ENCODE measurements at places on chromosomes 6 and 20.

- no peak for DNase-seq
These were observed 416.9 kb downstream of the FRK start for GRCh38 chr6:115643762-115644161.

DNA sequence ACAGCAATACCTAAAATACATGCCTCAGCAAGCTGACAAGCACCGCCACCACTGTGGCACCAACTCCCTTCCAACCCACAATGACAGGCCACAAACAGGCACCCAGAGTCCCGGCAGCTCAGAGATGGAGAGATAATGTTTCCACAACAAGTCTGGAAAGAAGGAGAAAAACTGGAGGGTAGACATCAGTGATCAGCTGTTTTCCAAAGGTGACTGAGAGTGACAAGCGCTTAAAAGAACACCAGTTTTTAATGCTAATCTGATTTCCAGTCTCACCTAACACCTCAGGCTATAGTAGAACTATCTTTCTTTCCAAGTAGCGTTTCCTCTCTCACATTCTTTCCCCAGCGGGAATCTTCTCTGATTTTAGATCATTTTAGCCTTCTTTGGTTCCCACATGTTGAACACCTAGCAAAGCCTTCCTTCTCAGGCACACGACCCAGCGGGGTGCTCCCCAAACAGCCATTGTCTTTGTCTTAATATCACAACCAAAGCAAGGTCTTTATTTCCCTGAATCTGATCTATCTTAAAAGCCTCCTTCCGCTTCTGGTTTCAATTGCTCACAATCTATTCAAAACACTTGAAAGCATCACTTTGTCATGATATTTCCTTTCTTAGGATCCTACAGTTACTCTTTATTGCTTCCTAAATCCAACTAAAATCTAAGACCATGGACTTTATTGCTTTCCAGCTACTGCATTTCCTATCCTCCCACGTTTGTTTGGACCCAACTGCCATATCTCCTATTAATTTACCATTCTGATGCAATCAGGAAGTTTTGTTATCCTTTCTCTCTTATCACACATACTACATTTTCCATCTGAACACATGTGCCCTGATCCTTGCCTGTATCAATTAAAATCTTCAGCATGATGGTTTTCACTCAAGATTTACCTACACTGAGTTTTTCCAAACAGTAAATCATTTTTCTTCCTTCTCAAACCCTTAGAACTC, 282.7 kb downstream of the ADGB start:
- no peak for DNase-seq

DNA sequence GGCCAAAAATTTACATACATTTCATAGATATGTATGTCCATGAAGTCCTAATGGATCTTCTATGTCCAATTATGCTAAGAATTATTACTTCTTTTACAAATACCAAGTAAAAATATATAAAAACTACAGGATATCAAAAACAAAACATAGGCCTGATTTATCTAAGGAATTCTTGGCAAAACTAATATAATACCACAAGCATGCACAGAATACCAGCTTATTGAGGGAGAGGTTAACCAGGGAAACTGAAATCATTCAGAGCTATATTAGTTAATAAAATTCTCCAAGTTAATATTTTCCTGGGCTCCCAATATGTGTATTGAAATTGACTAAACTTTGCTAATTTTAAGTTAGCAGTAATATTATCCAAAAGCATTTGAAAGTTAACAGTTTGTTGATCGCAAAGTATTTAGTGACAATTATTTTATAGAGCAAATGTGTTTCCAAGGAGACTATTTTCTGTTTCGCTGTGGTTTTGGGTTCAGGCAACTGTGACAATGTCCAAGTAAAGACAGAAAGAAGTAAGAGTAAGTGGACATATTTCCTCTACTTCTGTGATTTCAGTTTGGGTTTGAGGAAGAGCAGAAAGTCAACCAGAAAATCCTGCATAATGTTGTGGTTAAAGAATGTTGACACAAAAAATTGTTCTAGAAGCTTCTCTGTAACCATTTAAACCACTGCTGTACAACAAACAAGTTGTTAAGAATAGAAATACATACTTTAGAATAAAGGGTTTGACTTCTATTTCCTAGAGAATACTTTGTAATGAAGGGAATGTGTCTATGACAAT, 167.4 kb downstream of the COL21A1 start:
- DNase-seq, result no peak

- no peak for DNase-seq
These were observed 17.7 kb downstream of the MYLIP start for GRCh38 chr6:16146527-16146955.

- DNase-seq, result no peak
These were observed 21.2 kb upstream of the FRMD1 start for GRCh38 chr6:168100011-168100802.

- DNase-seq, result no peak
These were observed 102.8 kb downstream of the NRSN1 start for GRCh38 chr6:24228681-24229255.

DNA sequence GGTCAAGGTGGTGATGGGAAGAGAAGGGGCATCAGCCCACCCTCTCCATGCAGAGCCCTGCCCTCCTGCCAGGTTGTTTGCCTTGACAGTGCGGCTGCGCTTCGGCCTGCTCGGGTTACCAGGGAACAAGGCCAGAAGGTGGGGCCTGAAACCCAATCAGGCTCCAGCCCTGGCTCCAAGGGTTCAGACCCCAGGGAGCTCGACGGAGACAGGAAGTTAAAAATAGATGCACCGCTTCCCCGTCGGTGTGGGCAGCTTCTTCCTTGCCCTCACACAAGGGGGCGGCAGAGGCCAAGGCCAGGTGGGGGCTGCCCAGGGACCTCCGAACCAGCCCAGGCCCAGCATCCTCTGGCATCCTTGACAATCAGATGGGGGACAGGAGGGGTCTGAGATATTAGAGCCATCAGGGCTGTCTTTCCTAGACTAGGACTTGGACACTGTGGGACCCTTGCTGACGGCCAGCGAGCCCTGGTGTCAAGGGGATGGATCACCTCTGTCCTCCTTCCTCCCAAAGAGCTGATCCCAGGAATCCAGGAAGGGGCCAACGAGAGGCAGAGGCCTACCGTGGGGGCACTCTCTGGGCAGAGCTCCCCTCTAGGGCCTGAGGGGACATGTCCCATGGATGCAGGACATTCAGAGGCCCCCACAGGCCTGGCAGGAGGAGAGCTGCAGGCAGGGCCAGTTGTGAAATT, 65.2 kb downstream of the RIPOR3 start:
- no peak for DNase-seq

GRCh38 chr6:69593706-69594105, 203.1 kb downstream of the LMBRD1 start:
- no peak for DNase-seq

GRCh38 chr20:13749811-13750210, 34.9 kb downstream of the ESF1 start:
- no peak for DNase-seq

DNA sequence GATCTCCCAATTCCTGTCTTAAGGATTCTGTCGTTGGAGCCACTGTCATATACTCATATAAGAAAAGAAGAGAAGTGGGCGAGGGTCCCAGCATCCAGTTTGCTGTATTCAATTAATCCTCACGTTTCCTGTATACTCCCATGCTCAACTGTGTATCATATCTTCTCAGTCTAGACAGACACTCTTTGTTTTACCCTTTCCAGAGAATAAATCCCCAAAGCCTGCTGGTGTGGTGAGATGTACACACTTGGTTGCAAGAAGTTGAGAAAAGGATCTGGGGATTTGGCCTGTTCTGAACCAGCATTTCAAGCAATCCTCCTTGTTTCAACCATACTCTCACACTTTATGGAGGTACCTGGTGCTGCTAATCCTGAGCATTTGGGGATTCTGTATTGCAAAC, 3.1 kb downstream of the TPMT start:
- no peak for DNase-seq

- no peak for DNase-seq
These were observed 64.5 kb downstream of the TRMT6 start for GRCh38 chr20:5885866-5886265.

- DNase-seq, result no peak
These were observed 643.8 kb upstream of the AGPAT4 start for GRCh38 chr6:161917645-161918044.

DNA sequence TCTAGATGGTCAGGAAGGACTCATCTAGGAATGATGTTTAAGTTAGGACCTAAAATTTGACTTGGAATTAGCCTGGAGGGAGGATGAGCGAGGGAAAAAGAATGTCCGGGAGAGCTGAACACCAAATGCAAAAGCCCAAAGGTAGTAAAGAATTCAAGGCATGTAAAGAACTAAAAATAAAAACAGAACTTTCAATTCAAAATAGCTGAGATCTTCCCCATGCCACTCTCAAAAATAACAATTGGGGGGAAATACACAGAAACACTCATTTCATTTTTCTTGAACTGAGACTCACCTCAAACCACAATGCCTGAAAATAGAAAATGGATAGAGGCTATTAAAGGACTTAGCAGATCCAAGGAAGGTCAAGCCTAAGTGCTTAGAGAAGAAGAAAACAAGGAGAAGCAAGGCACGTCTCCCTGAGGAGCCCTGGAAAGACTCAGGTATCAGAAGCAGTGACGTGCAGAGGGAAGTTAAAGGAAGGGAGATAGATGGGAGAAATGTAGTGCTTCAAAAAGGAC, 10.4 kb downstream of the PXT1 start:
- DNase-seq, result no peak

DNA sequence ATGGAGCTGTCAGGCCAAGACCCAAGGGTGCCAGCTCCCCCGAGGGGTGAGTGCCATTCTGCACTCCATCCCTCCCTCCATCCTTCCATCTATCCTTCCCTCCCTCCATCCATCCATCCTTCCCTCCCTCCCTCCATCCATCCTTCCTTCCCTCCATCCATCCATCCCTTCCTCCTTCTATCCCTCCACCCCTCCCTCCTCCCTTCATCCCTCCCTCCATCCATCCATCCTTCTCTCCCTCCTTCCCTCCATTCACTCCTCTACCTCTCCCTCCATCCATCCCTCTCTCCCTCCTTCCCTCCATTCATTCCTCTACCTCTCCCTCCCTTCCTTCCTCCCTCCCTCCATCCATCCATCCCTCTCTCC, 41.3 kb upstream of the MRGBP start:
- no peak for DNase-seq

GRCh38 chr6:136129365-136129764, 120.7 kb downstream of the MTFR2 start:
- DNase-seq, result no peak

DNA sequence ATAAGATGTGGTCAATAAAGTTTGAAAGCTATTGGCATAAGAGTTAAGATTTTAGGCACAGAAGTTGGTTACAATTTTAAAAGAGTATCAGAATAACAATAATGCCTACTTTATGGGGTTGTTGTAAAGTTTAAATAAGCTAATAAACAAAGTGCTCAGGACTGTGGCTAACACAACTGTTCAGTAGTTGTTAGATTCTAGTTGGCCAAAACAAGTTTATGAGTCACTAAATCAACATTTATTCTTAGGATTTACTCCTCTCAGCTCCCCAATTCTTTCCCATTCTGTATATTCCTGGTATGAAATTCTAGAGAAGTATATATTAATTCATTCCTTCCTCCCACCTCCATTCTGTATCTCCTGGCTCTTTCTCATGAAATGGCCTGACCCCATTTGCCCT, 14.5 kb downstream of the RMND1 start:
- DNase-seq, result no peak

DNA sequence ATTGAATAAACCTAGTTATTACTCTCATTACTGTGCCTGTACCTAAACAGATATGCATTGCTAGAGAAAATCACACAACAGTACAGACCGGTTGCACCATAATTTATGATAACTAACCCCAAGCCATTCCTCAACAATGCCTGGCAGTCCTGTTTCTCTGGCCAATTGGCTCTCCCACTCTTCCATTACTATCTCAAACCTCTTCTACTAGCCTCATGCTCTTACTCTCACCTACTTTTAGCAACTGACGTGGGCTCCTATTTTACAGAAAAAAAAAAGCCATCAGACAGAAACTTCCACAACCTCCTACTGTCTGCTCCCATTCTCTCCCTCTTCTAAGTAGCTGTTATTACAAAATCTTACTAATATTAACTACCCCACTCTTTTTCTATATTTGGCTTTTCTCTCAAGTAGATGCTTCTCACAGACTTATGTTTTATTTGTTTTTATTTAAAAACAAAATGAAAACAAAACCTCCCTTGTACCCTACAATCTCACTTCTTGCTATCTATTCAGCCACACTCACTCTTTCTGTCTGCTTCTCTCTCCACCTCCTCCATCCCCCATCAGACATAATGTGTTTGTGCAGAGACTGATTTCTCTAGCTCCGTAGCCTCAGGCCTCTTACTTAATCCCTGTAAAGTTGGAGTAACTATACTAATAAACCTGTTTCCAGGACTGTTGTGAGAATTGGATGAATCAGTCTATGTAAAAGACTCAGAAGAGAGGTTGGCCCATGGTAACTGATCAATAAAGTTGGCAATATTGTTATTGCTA, 9.1 kb downstream of the GOPC start:
- no peak for DNase-seq

- no peak for DNase-seq
These were observed 39.7 kb upstream of the EMILIN3 start for GRCh38 chr20:41406353-41406752.

DNA sequence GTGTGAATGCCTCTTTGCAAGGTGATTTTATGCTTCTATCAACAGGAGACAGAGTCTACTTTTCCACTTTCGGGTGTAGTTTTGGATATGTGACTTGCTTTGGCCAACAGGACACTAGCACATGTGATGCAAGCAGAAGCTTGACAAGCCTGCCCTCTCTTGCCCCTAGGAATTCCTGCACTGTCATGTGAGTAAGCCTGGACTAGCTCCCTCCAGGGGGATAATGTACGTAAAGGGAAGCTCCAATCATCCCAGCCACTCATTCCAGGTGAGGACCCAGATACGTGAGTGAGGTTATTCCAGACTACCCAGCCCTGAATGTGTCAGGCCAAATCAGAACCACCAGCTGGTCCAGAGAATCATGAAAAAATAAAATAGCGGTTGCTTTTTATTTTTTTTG, 33.3 kb downstream of the BEND3 start:
- DNase-seq, result no peak

DNA sequence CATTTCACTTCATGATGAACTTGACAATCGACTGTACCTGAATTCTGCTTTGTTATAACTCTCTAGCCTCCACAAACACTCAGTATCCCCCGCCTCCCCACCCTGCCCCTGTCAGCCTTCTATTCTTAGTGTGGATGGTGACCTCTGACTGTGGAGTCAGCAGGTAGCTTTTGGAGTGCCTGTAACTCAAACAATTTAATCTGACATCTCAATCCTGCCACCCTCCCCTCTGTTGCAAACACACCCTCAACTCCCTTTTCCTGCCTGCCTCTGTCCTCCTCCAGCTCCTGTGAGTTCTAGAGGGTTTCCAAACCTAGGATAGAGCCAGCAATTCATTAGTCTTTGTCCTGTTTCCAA, 20.3 kb downstream of the DAAM2 start:
- DNase-seq, result no peak

DNA sequence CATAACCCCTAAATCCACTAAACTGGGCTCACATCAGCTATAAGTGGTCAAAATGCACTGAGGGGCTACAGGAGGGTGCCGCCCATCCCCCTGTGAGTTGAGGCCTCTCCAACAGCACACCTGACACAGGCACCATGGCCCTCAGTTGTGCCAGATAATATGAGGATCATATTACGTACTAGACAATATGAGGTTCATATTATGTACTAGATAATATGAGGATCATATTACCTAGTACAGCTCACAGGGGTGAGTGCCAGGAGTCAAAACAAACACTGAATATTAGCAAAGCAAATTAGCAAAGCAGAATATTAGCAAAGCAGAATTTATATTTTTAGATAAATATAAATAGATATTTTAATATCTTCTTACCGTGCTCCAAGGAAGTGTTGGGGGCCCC, 35.3 kb downstream of the CD24 start:
- DNase-seq, result no peak

All from activated CD8-positive, alpha-beta memory T cell treated with anti-CD3 and anti-CD28 coated beads for 48 hours (primary cell).